ENCODE measurements at places on chromosomes 13 and 19.

GRCh38 chr13:20019043-20019442 lies 60.5 kb downstream of the ZMYM2 start:
- DNase-seq: no peak

GRCh38 chr19:10748927-10749434 lies 31.1 kb downstream of the DNM2 start:
- no peak for DNase-seq

DNA sequence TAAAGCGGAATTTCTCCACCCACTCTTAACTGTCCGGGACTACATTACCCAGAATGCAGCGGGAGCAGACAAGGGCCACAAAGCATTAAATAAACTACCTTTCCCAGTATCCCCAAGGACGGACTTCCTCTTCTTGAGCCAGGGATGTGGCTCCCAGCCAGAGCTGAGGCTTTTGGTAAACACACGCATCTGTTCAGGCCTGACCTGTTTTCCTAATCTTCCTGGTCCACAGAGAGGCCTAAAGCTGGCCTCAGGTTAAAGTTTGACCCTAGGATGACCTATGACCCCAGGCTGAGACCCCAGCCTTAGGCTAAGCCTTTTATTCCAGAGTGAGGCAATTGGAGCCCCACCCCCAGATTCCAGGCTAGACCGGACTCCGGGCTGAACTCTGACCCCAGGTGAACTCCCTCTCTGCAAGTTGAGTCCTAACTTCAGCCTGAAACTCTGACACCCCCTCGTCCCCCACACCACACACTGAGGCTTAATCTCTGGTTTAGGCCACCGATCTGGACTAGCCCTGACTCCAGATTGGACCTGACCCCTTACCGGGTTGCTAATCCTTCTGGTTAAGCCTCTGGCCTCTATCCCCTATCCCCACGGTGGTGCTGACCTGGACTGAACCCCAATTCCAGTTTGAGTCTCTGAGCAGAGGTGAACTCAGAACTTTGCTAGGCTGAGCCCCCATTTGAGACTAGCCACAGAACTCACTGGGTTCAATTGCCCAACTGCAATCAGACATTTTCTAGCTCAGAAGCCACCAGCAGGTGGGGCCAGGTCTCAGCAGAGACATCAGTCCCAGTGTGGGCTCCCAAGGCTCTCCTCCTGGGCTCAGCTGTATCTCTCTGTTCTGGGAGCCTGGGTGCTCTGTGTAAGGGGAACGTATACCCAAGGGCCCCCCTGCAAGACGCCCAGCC lies 750 bp upstream of the GPR108 start:
- peak; percentile 88 for DNase-seq

DNA sequence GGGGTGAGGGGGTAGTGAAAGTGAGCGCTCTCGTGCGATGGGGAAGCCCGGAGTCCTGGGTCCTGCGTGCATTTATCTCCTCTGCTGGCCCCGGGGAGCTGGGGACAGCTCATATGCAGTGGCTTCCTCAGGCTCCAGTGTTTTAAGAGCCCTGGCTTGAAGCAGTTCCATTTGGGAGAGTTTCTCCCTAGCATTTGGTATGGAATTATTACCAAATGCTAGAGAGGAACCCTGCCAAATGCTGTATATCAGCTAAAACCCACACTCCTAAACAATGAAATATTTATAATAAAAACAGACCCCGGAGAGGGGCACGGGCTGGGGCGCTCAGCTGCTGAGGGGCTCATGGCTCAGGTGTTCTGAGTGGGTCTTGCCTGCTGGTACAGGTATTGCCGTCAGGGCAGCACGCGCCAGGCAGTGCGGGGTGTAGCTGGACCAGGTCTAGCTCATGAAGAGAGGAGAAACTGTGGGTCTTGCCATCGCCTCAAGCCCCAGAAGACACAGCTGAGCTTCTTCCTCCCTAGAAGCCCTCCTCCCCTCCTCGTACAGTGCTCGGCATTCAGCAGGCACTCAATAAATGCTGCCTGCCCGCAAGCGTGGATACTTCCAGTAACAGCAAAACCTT lies 163.6 kb upstream of the ZNF536 start:
- DNase-seq: no peak

- DNase-seq: no peak
Measured at GRCh38 chr13:101231751-101232428, 184.4 kb downstream of the NALCN start.

DNA sequence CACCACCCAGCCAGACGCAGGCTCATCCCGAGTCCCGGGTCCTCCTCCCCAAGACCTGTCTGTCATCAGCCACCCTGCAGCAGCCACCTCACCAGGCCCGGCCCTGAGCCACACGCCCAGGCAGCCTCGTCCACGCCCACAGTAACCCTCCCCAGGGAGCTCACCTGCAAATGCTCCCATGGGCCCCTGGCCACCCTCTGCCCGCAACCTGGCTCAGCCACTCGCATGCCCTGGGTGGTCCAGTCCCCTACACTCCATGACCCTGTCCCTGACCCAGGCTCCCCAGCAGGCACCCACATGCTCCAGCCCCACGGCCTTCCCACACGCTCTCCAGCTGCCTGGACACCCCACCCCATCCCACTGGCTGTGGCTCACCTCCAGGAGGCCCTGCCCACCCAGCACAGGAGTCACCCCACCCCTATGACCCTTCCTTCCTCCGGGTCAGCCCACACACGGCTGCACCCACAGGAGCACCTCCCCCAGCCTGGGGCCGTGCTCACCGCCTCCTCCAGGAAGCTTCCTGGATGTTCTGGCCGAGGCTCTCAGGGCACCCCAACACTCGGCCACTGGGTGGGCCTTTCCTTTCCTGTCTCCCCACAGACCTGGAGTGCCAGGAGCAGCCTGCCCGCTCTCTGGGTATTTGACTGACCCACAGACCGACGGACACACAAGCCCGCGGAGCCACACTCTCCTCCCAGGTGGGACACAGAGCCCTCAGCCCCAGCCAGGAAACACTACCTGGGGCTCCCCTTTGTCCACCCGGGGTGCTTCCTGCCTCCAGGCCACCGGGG lies 3.6 kb downstream of the TMEM259 start:
- DNase-seq: no peak

DNA sequence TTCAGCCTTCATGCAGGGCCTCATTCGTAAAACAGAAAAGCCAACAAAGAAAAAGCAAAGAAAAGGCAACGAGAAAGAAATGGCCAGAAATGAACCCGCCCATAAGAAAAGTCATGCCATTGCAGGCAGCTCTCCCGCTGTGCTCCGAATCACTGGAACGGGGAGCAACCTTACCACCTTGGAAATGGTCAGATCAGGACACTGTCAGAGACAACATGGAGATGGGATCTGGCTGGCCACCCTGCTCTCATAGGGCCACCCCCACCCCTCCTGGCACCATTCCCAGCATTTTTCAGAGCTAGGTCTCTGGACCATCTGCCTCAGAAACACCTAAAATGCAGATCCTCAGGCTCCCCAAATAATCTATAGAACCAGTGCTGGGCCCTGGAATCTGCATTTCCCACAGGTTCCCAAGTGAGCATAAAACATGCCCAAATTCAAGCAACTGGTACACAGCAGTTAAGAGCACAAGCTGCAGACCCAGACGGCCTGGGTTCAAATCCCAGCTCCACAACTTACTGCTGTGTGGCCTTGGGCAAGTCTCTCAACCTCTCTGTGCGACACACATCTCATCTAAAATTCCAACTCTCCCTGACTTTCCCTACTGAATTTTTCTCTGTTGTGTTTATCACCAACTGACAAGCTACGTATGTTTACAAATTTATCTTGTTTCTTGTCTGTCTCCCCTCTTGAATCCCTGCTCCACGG lies 151.6 kb downstream of the IER2 start:
- no peak for DNase-seq

GRCh38 chr13:32408296-32409000 lies 19.5 kb downstream of the N4BP2L1 start:
- no peak for DNase-seq
